Naive thymus-derived CD8-positive, alpha-beta T cell (primary cell): ENCODE measurements at places on chromosomes 12 and 14.

DNA sequence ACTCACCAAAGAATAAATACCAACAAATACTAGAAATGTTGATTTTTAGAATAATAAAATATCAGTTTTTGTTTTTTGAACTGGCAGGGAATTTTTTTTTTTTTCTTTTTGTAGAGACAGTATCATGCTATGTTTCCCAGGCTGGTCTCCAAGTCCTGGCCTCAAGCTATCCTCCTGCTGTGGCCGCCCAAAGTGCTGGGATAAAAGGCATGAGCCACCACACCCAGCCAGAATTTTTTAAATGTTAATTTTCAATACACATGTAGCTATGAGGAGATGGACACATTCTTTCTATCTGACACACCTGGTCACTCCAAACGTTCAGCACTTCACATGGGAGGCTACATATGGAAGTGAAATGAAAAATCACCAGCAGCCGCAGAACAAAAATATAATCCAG lies 126.8 kb downstream of the ETV6 start:
- no peak for DNase-seq

- DNase-seq = no peak
Observed at GRCh38 chr12:131131808-131132117, 178.1 kb downstream of the ADGRD1 start.

DNA sequence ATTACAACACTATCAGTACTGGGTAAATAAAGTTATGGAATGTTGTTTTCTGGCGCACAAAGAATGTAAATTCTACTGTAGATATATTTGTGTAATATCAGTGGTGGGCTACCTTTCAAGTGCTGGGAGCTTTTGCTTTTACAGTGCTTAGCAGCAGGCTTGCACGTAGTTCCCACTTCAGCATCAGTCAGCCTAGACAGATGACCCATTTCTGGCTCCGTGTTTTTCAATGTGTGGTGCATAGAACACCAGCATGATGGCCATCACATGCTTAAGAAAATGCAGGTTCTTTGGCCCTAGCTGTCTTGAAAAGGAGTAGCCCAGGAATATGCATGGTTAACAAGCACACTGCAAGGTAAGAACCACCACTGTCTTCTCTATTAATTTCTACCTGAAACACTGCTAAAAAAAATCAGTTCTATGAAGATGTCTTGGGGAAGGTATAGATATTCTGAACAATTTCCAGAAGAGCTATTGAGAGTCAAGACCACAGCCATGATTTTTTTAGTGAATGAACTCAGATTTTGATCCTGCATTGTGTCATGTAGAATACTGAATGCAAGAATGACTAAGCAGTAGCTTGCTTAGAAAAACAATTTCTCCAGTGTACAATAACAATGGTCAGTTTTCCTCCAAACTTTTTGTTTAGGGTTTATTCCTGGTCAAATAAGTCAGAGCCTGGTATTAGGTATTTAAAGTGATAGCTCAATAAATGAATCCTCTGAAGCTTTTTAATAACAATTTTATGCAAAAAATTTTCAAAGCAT lies 195.7 kb downstream of the AKAP6 start:
- DNase-seq = no peak

DNA sequence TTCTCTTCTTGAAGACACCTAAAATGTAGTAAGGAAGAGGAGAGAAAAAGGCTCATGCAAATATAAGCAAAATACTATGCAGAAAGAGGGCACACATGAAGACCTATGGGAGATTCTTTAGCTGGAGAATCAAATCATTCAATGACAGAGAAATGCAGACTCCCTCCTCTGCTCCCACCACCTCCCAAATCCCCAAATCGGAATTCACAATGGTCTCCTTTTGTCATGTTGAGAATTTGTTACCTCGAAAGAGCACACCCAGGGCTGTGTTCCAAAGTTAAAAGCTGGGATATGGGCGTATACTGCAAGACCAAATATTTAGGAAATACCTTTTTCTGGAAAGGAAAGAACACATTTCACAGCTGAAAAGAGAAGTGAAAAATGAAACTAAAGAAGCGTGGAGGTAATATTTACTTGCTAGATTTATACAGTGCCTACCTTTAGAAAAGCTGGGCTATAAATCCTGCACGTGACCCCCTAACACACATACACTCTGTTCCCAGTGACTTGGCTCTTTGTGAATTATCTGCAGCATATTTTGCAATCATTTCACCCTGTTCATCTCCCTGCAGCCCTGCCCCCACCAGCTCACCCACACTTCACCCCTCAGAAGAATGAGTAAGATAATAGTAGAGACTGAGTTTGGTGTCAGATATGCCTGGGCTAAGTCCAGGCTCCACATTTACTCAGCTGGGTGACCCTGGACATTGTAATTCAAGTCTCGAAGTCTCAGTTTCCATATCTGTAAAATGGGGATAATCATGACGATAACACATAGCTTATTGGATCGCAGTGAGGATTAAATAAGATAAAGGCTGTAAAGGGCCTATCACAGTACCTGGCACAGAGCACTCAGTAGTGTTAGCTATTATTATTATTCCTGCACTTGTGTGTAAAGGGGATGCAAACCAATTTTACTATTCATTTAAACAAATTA lies 2.9 kb upstream of the CACNA1C start:
- no peak for DNase-seq

- DNase-seq = no peak
Observed at GRCh38 chr12:106341086-106341877, 16.3 kb upstream of the POLR3B start.

GRCh38 chr12:98808243-98808875 lies 163.3 kb downstream of the APAF1 start:
- no peak for DNase-seq

GRCh38 chr14:63951021-63951420 lies 98.2 kb downstream of the SYNE2 start:
- DNase-seq = no peak

GRCh38 chr14:68711561-68712309 lies 81.1 kb downstream of the ZFP36L1 start:
- DNase-seq = no peak

DNA sequence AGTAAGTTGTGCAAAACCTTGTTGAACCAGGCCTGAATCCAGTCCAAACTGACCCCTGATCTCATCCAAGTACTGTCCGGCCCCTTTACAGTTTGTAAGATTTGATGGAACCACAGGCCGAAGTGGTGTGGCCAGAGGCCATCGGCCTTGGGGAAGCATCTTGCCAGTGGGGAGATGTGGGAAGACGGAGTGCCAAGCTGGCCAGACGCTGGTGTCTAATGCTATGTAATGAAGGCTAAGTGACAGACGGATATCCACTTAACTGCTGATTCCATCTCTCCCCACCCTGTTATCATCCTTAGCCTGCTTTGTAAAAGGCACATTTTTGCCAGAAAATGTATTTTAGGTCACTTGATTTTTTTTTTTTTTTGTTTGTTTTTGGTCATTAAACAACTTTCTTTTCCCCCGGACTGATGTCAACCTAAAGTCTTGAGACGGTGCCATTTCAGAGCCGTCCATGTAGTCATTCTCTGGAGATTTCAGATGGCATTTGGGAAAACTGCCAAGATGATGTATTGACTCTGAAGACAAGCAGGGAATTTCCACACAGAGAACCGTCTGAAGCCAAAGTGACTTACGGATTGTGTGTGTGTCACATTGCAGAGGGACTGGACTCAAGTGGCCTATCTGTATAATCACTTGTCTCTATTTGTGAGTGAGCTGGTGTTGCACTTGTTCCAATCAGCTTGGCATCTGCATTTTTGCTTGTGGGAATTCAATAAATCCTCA lies 86.5 kb upstream of the MANSC4 start:
- no peak for DNase-seq

DNA sequence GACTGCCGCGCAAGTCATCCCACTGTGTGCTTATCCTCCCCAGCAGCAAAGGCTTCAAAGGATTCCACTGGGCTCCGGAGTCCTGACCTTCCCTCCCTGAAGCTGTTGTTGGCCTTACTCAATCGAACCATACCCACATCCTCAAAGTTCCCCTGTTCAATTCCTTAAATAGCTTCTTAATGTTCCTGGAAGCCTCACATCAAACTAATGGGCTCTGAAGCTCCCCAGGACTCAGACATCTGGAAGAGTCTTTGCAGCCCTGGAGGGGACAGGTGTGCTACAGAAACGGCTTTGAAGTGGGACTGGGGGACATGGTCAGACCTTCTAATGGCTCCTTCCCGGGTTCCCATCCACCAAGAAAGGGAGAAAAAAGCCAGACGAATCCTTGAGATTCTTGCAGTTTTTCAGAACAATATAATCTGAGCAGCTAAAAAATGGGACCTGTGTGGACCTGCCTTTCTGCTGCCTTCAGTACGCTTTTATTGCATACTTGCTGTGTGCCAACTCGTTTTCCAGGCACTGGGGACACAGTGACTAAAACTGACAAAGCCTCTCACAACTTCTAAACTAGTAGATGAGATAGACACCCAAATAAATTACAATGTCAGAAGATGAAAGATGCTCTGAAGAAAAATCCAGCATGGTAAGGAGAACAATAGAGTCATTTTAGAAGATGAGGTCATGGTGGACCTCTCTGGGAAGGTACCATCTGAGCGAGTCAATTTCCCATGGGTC lies 204.5 kb downstream of the MON2 start:
- no peak for DNase-seq

GRCh38 chr14:81401420-81402122 lies 1.4 kb upstream of the STON2 start:
- no peak for DNase-seq

DNA sequence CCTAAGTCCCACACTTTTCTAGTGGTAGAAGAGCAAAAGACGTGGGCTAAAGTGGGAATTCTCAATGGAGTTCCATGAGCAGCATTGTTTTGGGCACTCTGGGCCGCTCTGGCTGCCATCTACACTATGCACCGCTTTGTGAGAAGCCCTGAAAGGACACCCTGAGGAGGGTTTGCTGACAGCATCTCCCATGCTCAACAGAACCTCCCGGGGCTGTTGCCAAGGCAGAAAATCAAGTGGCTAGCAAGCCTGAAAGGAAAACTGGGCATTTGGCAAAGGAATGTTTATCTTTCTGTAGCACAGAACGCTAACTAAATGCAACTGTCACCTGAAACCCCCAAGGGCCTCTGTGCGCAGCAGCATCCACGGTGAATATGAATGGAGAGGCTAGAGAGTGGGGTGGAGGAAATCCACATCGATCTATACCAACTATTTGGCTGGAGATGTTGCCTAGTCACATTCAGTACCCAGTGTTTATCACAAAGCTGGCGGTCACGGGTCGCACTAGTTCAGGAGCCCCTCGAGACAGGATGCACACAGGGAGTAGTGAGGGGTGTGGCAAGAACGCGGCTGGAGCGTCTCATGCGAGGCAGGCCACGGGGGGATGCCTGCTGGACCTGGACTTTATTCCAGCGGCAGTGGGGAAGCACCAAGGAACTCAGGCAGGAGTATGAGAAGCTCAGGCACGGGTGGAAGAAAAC lies 14.2 kb downstream of the APPL2 start:
- DNase-seq = no peak

DNA sequence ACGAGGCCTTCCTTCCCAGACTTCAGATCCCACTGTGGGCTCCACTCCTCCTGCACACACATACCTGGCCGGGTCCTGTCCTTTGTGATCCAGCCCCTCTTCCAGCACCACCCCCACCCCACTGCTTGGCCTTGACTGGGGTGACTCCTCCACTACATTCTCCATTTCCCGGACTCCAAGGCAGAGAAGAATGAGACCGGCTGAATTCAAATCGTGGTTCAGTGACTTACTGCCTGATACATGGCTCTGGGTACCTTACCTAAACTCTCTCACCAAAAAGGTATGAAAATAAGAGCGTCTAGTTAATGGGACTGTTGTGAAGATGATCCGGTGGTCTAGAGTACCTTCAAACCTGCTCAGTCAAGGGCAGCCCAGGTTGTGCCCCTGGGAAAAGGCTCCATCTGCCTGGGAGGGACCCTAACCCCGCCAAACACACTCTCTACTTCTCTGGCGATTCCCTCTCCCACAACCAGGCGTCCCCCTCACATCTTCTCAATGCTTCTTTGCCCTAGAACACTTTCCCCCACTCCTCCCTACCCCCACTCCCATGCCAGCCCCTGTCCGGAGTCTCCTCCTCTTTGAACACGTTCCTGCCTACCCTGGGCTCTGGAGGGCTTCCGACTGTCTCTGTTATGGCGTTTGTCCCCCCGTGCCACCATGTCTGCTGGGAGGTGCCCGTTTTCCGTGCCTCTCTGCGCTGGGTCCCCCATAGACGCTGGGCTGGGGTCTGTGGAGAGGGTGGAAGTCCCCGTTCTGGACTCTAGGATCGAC lies 1.5 kb upstream of the ZBTB42 start:
- DNase-seq = peak; percentile 36

- no peak for DNase-seq
Observed at GRCh38 chr14:81341781-81342180, 58.3 kb downstream of the STON2 start.
